ENCODE measurements at places on chromosomes 7 and 10.

DNA sequence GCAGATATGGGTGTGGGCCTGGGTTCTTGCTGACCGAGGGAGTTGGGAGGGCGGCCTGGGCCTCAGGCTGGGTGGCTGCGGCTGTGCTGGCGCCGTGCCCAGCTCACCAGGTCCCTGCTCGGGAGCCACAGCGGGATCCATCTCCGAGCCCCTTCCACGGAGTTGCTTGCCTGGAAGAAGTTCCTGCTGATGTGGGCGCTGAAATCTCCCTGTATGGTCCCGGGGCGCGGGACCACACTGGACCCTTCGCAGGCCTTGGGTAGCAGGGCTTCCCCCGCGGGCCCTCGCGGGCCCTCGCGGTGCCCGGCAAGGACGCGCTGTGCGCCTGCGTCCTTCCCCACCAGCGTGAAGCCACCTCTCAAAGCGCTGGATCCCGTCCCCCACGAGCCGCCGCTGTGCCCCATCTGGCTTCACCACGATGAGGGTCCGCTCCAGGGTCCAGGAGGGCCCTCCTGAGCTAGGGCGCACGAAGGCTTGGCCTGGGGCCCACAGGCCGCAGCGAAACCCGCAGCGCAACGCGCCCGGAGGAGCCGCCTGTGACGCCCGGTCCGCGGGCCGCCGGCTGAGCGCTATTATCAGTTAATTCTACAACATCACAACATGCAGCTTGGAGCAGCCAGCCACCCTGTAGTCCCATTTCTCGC is 31.5 kb downstream of the RAB19 start:
- no peak for DNase-seq

GRCh38 chr10:123492016-123492415 is 174.1 kb upstream of the GPR26 start:
- no peak for DNase-seq

- no peak for DNase-seq
These were observed 114.0 kb downstream of the BBS9 start for GRCh38 chr7:33243319-33243881.

GRCh38 chr7:130397051-130397757 is 16.9 kb downstream of the CPA1 start:
- DNase-seq = no peak
